Left lung (tissue), 14 donors: ENCODE measurements at places on chromosomes 7 and 10. TPM values are rescaled to one million over a fixed set of nuclear protein-coding genes. Genes with fewer than 3 reads are reported as not detected.

DNA sequence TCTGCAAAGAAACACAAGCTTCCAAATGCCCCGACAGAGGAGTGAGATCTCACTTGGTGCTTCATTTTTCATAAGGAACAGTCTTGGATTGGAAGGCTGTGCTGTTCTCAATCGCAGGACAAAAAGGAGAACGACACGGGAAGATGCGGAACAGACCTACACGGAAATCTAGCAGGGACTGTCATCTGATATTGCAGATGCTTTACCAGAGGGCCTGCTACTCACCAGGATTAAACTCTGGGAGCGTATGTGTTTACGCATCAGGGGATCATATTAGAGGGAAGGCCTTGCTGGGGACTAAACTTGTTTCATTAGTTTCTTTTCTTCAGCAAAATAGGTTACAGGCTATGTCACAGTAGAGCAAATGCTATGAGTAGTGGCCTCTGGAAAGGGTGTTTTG is 82.8 kb upstream of the EEPD1 start:
- H3K36me3 ChIP-seq: no peaks in the 10 kb centered on the region
- H3K4me1 ChIP-seq: no peaks in the 10 kb centered on the region
- no peaks in the 10 kb centered on the region for H3K27me3 ChIP-seq

AMZ1 gene
- 1.3 TPM for total RNA-seq

GRCh38 chr10:43091846-43092245 is 15.0 kb downstream of the RET start:
- H3K27ac ChIP-seq: no peak overlapping the region
- no peak for DNase-seq
- H3K4me3 ChIP-seq: no peak overlapping the region
- H3K27me3 ChIP-seq: no peaks in the 10 kb centered on the region
- peaks cover 14% of the 10 kb centered on the region for H3K4me1 ChIP-seq
- no peaks in the 10 kb centered on the region for H3K36me3 ChIP-seq

- peaks cover 10% of the 10 kb centered on the region for H3K4me1 ChIP-seq
- no peak overlapping the region for H3K4me3 ChIP-seq
- DNase-seq: no peak
Measured at GRCh38 chr10:61747307-61747706, 84.6 kb downstream of the CABCOCO1 start.

MMRN2 gene
- 41.8 TPM for total RNA-seq

DNA sequence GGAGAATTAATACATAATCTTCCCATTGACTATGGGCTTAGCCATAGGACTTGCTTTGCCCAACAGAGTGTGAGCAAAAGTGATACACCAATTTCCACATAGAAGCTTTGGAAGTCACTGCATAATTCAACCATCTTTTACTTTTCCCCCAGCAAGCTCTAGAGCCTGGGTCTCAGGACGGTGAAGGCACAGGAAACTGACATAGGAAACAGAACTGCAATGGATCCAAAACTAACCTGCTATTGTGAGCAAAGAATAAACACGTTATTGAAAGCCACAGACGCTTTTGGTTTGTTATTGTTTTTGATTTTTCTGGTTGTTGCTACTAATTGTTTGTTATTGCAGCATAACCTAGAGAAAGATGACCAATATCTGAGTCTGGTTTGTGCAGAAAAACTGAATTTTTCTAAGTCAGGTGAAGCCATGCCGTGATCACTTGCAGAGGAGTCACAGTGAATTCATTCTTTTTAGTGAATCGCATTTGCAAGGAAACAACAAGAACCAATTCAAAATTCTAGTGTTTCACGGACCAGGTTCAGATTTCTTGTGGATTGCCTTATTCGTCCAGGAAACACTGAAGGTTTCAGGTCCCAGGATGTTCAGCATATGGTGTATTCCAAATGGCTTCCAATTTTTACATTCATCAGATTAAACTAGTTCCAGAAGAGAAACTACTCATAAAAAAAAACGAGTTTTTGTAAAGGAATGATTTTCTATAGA is 52.8 kb downstream of the CUBN start:
- no peak for DNase-seq
- no peaks in the 10 kb centered on the region for H3K27me3 ChIP-seq
- no peak overlapping the region for H3K4me3 ChIP-seq
- H3K36me3 ChIP-seq: no peaks in the 10 kb centered on the region

GRCh38 chr7:138665249-138665648 is 35.9 kb downstream of the SVOPL start:
- H3K27ac ChIP-seq: no peak overlapping the region
- DNase-seq: no peak
- H3K4me3 ChIP-seq: no peak overlapping the region
- H3K36me3 ChIP-seq: no peaks in the 10 kb centered on the region

DNA sequence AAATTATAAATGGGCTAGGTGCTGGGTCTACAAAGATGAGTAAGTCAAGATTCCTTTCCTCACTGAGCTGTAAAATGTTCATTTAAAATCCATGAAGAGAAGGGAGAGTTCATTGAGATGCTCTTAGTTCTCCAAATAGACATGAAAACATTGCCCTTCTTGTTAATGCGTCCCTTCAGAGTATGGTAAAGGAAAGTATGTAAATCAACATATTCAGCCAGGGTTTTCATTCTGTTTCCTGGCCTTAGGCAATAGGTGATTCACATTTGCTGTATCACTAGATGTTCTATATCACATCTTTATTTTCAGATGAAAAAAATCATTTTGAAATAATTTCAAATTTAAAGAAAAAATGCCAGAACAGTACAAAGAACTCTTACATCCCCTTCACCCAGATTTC is 5.4 kb downstream of the ANKIB1 start:
- no peak for DNase-seq
- H3K36me3 ChIP-seq: no peaks in the 10 kb centered on the region
- H3K27me3 ChIP-seq: no peaks in the 10 kb centered on the region
- H3K4me3 ChIP-seq: no peak overlapping the region
- peaks cover 23% of the 10 kb centered on the region for H3K4me1 ChIP-seq

GRCh38 chr7:155727616-155728015 is 83.2 kb downstream of the RBM33 start:
- H3K36me3 ChIP-seq: no peaks in the 10 kb centered on the region
- H3K4me1 ChIP-seq: peaks cover 6% of the 10 kb centered on the region
- H3K27me3 ChIP-seq: no peaks in the 10 kb centered on the region
- DNase-seq: no peak
- H3K27ac ChIP-seq: peak overlapping the region; percentile 36
- no peak overlapping the region for H3K4me3 ChIP-seq

- no peaks in the 10 kb centered on the region for H3K27me3 ChIP-seq
- H3K36me3 ChIP-seq: no peaks in the 10 kb centered on the region
- DNase-seq: no peak
- H3K4me3 ChIP-seq: no peak overlapping the region
- H3K27ac ChIP-seq: no peak overlapping the region
- H3K4me1 ChIP-seq: no peaks in the 10 kb centered on the region
Measured at GRCh38 chr10:132926070-132926469, 16.3 kb downstream of the CFAP46 start.

SLC39A12 gene
- 0.15 TPM for total RNA-seq

GRCh38 chr7:143901332-143901667 is 676 bp downstream of the TCAF1 start:
- no peaks in the 10 kb centered on the region for H3K27me3 ChIP-seq
- peaks cover 8% of the 10 kb centered on the region for H3K4me1 ChIP-seq
- peak overlapping the region; percentile 77 for H3K4me3 ChIP-seq
- H3K27ac ChIP-seq: peak overlapping the region; percentile 90
- no peaks in the 10 kb centered on the region for H3K36me3 ChIP-seq

DNA sequence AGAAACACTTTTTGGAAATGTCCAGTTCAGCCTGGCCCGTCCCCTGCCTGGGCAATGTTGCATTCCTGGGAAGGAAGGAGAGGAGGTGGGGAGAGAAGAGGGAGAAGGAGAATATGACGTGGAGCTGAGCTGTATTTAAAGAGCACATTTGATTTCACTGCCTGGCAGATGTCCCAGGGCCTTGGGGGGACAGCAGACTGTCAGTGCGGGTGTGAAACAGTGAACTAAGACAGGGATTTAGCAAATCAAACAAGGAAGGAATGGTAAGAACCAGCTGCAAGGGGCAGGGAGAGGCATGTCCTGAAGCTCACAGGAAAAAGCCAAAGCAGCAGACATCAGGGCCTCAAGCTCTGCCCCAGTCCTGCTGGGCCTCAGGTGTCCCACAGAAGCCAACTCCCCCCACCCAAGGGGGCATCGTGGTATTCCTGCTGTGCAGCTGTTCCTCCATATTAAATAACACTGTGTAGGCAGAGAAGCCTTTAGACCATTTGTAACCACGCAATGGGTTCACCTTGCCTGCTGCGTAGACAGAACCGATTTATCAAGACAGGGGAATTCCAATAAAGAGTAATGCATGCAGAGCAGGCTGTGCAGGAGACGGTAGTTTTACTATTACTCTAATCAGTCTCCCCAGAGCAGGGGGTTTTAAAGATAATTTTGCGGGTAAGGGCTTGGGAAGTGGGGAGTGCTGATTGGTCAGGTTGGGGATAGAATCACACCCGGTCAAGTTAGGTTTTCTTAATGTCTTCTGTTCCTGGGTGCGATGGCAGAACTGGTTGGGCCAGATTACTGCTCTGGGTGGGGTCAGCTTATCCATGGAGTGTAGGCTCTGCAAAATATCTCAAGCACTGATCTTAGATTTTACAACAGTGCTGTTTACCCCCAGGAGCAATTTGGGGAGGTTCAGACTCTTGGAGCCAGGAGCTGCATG is 18.3 kb downstream of the LEP start:
- no peaks in the 10 kb centered on the region for H3K36me3 ChIP-seq
- H3K4me3 ChIP-seq: no peak overlapping the region
- no peaks in the 10 kb centered on the region for H3K4me1 ChIP-seq
- no peaks in the 10 kb centered on the region for H3K27me3 ChIP-seq
- no peak overlapping the region for H3K27ac ChIP-seq

- no peak overlapping the region for H3K27ac ChIP-seq
- H3K4me3 ChIP-seq: no peak overlapping the region
- no peaks in the 10 kb centered on the region for H3K4me1 ChIP-seq
- no peak for DNase-seq
- H3K36me3 ChIP-seq: no peaks in the 10 kb centered on the region
Measured at GRCh38 chr10:113247050-113247449, 297.0 kb downstream of the TCF7L2 start.

- H3K27me3 ChIP-seq: no peaks in the 10 kb centered on the region
- peak; percentile 59 for DNase-seq
- H3K27ac ChIP-seq: no peak overlapping the region
- H3K4me1 ChIP-seq: peaks cover 9% of the 10 kb centered on the region
- no peak overlapping the region for H3K4me3 ChIP-seq
Measured at GRCh38 chr7:40057292-40057691, 77.1 kb downstream of the MPLKIP start.

GRCh38 chr10:17685233-17685840 is 41.4 kb downstream of the STAM start:
- H3K4me1 ChIP-seq: peaks cover 12% of the 10 kb centered on the region
- no peaks in the 10 kb centered on the region for H3K27me3 ChIP-seq
- no peak for DNase-seq
- H3K27ac ChIP-seq: no peak overlapping the region
- no peaks in the 10 kb centered on the region for H3K36me3 ChIP-seq

HYAL4 gene
- not detected for total RNA-seq

DNA sequence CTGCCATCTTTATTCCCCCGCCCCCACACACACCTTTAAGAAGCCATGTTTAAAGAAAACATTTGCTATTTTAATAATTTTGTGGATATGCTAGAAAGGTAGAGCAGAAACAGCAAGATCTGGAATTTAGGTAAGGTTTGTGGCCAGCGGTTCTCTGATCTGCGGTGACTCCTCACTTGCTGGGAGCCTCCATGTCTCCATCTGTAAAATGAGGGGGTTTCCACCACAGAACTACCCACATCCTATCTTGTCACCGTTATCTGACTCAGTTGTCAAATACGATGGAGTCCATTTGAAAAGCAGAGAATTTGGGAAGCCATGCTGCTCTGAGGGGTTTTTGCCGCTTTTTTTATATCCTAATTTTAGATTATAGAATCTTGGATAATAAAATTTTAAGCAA is 23.3 kb downstream of the MACC1 start:
- peaks cover 8% of the 10 kb centered on the region for H3K4me1 ChIP-seq
- no peak overlapping the region for H3K4me3 ChIP-seq
- H3K27ac ChIP-seq: no peak overlapping the region

DNA sequence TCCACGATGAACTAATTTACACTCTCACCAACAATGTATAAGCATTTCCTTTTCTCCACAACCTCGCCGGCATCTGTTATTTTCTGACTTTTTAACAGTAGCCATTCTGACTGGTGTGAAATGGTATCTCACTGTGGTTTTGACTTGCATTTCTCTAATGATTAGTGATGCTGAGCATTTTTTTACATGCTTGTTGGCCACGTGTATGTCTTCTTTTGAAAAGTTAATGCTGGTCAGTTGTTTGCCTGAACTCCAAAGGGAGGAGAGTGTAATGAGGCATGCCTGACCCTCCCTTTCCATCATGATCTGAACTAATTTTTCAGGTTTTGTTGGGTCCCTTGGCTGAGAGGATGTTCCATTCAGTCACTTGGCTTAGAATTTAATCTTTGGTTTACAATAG is 50.7 kb upstream of the SVIL start:
- no peak overlapping the region for H3K27ac ChIP-seq
- H3K4me1 ChIP-seq: peaks cover 75% of the 10 kb centered on the region
- peaks cover 5% of the 10 kb centered on the region for H3K36me3 ChIP-seq
- no peaks in the 10 kb centered on the region for H3K27me3 ChIP-seq
- DNase-seq: no peak

FBXL13 gene
- total RNA-seq: 2.2 TPM

LLCFC1 gene
- total RNA-seq: 0.37 TPM

DNA sequence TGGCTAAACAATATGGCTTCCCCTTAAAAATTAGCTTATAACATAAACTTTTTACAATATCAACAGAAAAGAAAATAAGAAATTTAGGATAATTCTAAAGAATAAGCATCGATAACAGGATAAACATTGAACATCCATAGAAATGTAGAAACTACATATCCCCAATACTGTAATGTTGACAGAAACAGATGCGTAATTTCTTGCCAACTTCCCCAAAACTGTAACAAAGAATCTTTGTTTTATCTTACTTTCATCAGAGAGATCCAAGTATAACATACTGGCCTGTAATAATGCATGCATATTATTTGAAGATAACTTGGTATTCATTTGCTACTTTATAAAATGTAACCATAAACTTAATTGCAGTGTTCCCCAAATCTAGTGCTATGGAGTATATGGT is 339.9 kb downstream of the ARL4A start:
- H3K4me3 ChIP-seq: no peak overlapping the region
- DNase-seq: no peak
- no peaks in the 10 kb centered on the region for H3K36me3 ChIP-seq

FAM241B gene
- total RNA-seq: 9.3 TPM

DNA sequence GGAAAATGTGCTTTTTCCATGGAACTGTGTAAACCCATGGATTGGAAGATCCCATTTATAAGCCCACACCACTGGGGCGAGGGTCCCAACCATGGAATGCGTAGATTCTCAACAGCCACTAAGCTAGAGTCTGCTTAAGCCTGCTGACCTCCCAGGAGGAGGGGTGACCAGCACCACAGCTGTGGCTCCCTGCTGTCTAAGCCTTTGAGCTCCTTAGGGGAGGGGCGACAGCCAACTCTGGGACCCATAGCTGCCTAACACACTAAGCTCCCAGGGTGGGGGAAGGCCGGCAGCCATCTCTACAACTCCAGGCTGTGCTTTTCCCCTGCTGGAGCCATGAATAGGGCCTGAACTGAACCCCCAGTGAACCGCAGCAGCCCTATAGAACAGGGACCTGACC is 249.8 kb upstream of the HPS1 start:
- H3K4me1 ChIP-seq: no peaks in the 10 kb centered on the region
- DNase-seq: no peak
- H3K27me3 ChIP-seq: no peaks in the 10 kb centered on the region
- no peaks in the 10 kb centered on the region for H3K36me3 ChIP-seq
- no peak overlapping the region for H3K4me3 ChIP-seq
- no peak overlapping the region for H3K27ac ChIP-seq

- H3K27ac ChIP-seq: no peak overlapping the region
- no peaks in the 10 kb centered on the region for H3K4me1 ChIP-seq
- no peaks in the 10 kb centered on the region for H3K36me3 ChIP-seq
- DNase-seq: no peak
- no peaks in the 10 kb centered on the region for H3K27me3 ChIP-seq
- H3K4me3 ChIP-seq: no peak overlapping the region
Measured at GRCh38 chr10:34667177-34667576, 147.9 kb downstream of the PARD3 start.
